Stimulated activated CD4-positive, alpha-beta T cell treated with anti-CD3 and anti-CD28 coated beads, Interleukin-12 subunit alpha, Interleukin-12 subunit beta, amount 100 ng/mL, for 4 hours (primary cell): ENCODE measurements at places on chromosomes 5 and 9.

DNA sequence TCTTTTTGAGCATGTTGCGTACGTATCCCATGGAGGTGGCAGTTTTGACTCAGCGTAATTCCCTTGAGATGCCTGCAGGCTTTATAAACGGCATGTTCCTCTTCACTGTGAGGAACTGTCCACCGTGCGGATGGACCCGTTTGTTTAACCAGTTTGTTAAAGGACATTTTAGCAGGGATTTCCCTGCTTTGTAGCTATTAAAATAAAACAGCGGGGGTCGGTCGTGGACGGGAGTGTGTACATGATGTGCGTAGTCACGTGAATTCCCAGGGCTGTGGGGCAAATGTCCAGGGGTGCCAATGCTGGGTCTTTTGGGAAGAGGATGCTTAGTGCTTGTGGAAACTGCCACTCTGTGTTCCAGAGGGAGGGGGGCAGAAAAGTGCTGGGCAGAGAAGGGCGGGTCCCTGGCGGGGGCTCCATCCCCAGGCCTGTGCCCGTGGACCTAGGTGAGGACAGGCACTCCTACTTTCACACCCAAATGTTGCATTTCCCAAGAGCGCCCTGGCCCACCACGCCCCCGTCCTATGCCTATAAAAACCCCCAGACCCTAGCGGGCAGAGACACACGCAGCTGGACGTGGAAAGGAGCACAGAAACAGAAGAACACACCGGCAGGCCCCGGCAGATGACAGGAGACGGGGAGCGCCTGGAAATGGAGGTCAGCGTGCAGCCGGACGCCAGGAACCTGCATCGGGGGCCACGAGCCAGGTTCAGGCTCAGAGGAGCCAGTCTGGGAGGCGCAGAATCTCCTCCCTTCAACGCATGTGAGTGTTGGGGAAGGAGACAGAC, 4.0 kb upstream of the TERT start:
- no peak for DNase-seq

DNA sequence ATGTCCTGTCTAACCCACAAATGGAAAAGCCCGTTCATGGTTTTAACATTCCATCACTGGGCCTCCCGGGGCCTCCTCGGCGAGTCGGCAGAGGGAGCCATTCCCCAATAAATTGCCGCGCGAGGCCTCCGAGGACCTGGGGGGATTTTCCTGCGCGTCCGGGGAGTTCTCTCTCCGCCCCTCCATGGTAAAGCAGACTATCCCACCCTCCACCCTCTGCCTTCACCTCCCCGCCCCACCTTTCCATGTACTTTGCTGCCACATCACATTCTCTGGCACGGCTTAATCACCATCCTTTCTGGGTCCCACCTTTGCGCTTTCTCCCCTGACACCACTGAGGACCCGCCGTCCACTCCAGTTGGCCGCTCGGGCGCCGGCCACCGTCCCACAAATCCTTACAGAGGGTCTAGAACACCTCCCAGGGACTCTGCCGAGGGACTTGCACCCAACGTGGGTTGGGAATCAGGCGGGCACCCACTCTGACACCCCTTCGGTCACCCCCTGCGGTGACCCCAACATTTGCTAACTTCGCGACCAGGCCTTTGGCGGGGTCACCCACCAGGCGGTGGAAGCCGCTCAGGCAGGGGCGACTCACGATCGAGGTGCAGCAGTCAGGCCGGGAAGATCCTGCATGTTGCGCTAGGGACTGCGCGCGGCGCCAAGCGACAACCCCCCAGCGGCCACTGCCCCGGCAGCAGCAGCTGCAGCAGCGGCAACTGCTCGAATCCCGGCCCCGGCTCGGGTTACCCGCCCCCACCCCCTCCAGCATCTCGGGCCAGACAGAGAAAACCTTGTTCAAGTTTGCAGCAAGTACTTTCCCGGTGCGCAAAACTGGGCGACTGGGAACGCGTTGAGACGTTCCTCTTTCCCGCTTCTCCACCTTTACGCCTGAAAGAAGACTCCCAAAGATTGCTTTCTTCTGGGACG, at the start of gene MEGF10:
TSS of gene MEGF10 (plus strand) at position 778 of the 927 bp plus-strand sequence. CDS start 40,513 bp downstream, outside the sequence.
- DNase-seq: no peak

DNA sequence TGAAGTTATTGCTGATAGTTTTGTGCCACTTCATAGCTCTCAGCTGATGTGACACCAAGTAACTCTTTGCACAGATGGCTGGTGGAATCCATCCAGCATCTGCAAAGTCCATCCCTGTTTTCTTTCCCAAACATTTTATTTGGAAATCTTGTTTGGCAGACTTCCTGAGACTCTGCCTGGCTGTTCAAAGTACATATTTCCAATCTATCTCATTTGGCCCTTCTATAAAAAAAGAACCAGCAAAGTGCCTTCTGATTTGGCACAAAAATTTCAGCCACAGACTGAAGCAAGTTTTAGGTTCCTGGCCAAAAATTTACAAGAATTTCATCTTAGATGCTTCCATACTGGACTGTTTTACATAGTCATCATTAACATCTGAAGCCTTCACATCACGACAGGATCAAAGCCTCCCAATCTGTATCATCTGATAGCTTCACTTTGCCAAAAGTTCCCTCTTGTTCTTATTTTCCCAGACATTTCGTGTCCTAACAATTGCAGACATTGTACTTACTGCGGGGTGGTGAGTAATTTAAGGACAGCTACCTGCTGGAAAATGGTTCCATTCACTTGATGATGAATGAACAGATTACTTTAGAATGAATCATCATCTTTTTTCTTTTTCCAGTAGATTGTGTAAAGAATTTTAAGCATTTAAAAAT, 377.3 kb downstream of the KIAA0825 start:
- DNase-seq: no peak

GRCh38 chr5:32708949-32709348, 2.2 kb upstream of the NPR3 start:
- DNase-seq: no peak

DNA sequence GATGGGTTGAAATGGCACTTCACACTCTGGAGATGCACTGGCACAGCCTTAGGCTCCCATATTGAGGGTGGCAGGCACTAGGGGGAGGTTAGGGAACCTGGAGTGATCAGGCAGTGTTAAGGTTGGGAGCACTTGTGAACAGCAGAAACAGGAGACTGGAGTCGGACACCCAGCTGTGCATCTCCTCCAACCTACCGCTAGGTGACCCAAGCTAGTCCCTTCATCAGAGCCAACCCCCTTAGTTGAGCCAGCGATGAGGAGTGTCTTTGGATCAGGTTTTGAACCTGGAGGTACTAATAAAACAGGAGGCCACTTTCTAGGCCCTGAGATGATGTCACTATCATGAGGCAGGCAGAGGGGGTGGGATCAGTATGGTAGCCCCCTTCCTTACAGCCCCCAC, 1.7 kb downstream of the ACTL7B start:
- no peak for DNase-seq

GRCh38 chr5:148823871-148824270, 2.5 kb upstream of the ADRB2 start:
- no peak for DNase-seq

GRCh38 chr5:10679336-10679988, 81.6 kb downstream of the DAP start:
- no peak for DNase-seq

GRCh38 chr9:34826999-34827538, 117.1 kb upstream of the CCL21 start:
- no peak for DNase-seq

- no peak for DNase-seq
Measured at GRCh38 chr5:139644646-139645429, 3.3 kb upstream of the CXXC5 start.

GRCh38 chr5:125446986-125447385, 700.5 kb upstream of the ZNF608 start:
- no peak for DNase-seq
